ENCODE measurements at places on chromosomes 11 and 22. TPM values are rescaled to one million over a fixed set of nuclear protein-coding genes. Genes with fewer than 3 reads are reported as not detected.

Gene LIF
- 25.4 TPM for total RNA-seq

DNA sequence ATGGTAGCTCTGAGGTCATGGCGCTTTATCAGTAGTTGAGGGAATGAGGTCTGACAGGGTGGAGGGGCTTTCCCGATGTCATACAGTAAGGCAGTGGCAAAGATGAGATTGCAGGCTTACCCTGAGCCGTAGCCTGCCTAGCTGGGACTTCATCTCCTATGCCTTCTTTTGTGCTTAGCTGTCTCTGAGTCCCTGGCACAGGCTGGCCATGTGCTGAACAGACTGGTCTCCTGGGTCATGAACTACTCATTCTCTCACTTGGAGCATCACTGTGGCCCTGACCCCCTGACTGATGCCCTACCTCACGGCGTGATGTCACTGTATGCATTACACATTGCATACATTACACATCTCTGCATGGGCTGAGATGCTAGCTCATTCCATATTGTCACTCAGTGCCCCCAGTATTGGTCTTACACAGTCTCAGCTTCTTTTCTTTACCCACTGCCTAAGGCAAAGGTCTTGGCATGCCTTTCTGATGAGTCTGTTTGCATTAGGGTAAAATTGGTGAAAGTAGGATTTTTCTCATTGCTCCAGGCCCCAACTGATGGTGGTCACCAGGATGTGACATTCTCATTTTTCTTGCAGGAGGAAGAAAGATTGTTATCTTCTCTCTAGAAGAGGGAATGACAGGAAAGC lies 389.4 kb upstream of the CADM1 start:
- no peak for DNase-seq

- no peak for DNase-seq
These were observed at the start of gene NLRP10 for GRCh38 chr11:7965386-7965785. TSS of gene NLRP10 (minus strand) at chr11:7965447. CDS start at chr11:7963495, 1,952 bp downstream.

DNA sequence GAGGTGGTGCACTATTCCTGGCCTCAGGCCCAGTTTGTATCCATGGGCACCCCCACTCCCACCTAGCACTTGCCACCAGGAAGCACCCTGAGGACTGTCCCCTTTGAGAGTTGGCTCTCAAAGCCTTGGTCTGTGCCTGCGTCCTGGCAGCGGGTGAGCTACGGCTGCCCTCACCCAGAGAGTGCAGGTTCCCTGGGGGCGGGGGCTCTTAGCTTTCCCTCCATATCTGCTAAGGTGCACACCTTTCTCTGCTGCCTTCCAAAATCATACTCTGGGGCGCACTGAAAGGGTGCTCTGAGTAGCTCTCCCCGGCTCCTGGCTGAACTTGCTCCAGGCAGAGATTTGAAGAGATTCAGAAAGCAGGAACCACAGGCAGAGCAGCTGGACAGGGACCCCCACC lies 7.1 kb downstream of the KCNQ1 start:
- DNase-seq = no peak

Gene MS4A6E
- not detected for total RNA-seq

DNA sequence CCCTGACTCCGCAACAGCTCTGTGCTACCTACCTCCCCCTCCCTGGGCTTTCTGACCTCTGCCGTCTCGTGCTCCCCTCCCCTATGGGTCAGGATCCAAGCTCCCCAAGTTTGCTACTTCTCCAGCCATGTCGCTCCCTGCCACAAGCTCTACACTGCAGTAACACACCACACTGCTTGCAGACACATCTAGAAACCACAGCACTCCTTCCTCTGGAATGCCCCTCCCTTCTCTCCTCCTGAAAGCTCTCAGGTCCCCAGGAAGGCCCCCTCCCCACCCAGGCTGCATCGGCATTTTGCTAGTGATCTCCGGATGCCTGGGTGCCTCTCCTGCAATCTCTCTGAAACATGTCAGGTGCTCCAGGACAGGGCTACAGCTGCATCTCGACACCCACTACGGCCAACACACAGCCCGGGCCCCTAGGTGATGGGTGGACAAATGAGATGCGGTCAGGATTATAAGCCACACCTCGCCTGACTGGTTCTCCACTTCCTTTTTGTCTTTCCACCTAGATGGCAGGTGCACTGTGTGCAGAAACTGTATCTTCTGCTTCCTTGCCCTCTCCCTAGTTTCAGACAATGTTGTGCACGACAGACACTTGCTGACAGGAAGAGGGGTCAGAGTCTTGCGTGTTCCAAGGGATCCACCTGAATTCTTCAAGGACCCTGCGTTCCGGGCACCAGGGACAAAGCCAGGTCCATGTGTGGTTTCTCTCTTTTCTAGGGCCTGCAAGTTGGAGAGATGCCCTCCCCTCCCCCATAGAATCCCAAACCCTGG lies 22.9 kb downstream of the RPUSD4 start:
- DNase-seq = no peak

DNA sequence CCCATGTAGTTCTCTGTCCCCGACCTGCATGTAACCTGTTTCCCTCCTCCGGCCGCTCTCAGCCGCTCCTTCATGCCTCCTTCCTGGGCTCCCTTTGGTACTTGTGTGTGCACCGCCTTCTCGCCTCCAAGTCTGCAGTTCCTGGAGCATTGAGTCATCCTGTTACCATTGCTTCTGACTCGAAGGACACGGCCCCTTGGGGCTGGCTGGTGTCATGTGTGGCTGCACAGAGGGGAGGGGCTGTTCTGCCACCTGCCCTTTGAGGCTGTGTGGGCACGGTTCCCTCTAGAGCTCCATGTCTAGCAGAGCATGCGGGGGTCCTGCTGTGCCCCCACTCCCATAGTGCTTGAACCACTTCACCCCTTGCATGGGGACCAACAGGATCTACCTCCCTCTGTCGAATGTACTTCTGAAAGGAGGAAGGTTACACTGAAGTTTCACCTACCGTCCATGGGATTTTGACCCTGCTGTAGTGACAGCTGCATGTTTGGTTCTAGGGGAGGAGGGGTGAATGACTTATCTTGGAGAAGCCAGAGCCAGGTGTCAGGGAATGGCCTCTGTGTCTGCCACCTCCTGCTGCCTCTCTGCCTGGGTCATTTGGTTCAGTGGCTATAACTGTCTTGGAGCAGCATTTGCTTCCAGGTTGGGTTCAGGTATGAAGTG lies 39.6 kb downstream of the BCR start:
- peak; percentile 19 for DNase-seq

GRCh38 chr22:28019881-28020861 lies 101.1 kb upstream of the PITPNB start:
- DNase-seq = peak; percentile 50

GRCh38 chr11:129041611-129042018 lies 98.9 kb upstream of the TP53AIP1 start:
- no peak for DNase-seq

- DNase-seq = no peak
These were observed 12.8 kb downstream of the DKK3 start for GRCh38 chr11:11995601-11996000.

DNA sequence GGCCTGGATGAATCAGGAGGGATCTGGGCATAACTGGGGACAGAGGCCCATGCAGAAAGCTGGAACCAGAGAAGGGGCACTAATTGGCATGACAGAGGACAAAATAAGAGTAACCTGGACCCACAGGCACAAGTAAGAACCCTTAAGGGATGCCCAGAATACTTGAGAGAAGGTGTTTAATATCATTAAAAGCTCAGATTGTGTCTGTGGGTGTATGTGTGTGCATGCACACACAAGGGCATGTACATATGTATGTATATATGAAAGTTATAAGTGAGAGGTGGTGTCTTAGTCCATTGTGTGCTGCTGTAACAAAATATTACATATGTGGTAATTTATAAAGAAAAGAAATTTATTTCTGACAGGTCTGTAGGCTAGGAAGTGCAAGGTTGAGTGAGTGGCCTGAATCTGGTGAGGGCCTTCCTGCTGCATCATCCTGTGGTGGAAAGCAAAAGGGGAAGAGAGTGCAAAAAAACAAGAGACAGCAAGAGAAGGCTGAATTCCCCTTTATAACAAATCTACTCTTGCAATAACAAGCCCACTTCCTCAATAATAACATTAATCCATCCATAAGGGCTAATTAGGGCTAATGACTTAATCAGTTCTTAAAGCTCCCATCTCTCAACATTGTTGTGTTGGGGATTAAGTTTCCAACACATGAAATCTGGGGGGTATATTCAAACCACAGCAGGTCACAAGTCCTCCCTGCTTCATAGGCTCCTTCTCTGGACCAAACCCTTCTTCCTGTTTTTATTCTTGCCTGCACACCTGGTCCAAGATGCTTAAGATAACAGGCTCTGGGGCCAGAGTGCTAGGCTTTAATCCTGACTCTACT lies 68.3 kb upstream of the POU2AF2 start:
- no peak for DNase-seq

- DNase-seq = no peak
These were observed 88.6 kb upstream of the DBX1 start for GRCh38 chr11:20248871-20249270.

GRCh38 chr11:110797453-110797852 lies 85.2 kb upstream of the ARHGAP20 start:
- DNase-seq = peak; percentile 1

Gene JRKL
- total RNA-seq = 5.9 TPM

Gene PRG2
- not detected for total RNA-seq

Gene KCNK7
- 0.86 TPM for total RNA-seq

DNA sequence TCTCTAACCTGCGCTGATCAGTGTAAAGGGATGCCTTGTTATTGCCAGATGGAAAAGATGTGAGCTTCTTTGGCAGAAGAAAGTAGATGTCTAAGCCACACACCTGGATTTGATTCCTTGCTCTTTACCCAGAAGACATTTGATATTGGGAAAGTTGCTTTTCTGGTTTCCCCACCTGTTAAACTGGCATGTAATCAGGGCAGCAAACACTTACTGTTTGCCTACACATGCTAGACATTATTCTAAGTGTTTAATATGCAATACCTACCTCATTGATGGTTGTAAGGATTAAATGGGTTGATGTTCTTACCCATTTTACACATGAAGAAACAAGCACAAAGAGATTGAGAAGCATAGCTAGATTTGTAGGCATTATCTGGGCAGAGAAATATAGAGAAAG lies 16.6 kb downstream of the ASRGL1 start:
- DNase-seq = no peak

Gene HTR3A
- total RNA-seq = not detected

Gene PPP6R3
- total RNA-seq = 116 TPM

- peak; percentile 7 for DNase-seq
These were observed 82.2 kb upstream of the SEPTIN5 start for GRCh38 chr22:19631899-19632667.

DNA sequence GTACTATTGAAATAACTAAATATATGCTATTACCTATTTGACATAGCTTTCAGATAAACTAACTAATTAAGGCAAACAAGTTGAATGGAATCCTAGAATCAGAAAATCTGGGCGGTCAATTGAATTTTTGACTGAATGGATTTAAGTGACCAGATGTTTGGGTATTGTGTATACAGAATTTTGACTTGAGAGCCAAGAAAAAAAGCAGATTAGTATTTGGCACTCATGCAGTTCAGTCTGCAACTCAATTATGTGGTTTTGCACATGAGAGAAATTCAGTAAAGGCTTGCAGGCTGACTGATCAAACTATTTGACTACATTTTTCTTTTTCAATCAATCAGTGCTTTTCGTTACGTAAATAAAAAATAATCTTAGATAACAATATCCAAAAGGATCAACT lies 254.8 kb downstream of the GUCY1A2 start:
- DNase-seq = no peak

GRCh38 chr11:72732329-72732728 lies 19.9 kb downstream of the ARAP1 start:
- DNase-seq = no peak

Gene ANO5
- 0.02 TPM for total RNA-seq

GRCh38 chr11:119758291-119758690 lies 29.3 kb upstream of the NECTIN1 start:
- DNase-seq = no peak

- DNase-seq = peak; percentile 72
These were observed 26.7 kb upstream of the TOLLIP start for GRCh38 chr11:1335811-1336761.

DNA sequence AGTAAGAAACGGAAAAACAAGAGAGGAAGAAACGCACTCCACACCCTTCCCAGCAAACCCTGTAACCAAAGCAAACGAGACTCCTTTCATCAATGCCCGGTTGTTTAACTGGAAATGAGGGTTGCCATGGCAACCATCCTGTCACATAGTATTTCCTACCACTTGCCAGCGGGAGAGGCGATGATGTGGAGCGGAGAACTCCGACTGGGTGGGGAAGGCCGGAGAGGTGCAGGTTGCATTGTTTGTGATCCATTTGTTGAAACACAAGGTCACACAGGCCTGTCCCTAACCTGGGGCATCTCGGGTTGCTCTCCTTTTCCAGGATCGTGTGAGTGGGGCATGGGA lies 609.9 kb downstream of the BUD13 start:
- no peak for DNase-seq

Gene ARSA
- 14.3 TPM for total RNA-seq

DNA sequence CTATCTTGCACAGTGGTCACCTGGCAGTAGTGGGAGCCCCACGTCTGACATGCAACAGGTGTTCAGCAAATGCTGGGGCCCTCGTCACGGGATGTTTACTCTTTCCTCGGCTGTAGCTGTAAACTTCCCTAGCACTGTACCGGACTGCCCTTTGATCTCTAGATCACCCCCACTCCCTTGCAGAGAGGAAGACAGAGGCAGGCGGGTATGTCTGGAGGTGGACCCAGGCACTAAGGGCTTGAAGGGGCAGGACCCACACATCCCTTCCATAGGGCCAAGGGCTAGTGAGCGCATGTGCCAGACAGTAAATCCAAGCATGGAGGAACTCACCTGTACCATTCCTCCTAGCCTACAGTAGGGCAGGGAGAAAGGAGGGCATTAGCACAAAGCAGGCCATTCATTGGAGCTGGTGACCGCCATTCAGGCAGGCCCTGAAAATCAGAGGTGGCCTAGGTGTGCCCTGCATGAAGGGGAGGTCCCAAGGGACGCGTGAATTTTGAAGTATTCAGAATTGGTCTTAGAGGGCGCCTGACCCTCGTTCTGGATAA lies 1.9 kb upstream of the SMTN start:
- no peak for DNase-seq

Gene LMNTD2
- total RNA-seq = 2.4 TPM

DNA sequence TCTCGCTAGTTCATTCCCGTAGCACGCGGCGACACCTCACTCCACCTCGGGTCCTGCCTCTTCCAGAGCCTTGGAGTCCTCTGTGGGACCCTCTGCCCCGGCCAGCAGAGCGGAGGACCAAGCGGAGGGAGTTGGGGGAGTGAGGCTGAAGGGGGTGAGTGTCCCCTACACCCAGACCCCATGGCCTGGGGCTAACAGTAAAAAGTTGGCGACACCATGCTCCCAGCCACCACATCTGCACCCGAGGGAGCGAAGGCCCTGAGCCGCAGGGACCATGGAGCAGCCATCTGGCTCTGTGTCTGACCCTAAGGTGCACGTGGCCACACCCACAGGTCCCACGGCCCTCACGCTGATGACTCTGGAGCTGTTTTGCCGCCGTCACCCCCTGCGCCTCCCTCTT lies 293.8 kb downstream of the BRD1 start:
- no peak for DNase-seq

DNA sequence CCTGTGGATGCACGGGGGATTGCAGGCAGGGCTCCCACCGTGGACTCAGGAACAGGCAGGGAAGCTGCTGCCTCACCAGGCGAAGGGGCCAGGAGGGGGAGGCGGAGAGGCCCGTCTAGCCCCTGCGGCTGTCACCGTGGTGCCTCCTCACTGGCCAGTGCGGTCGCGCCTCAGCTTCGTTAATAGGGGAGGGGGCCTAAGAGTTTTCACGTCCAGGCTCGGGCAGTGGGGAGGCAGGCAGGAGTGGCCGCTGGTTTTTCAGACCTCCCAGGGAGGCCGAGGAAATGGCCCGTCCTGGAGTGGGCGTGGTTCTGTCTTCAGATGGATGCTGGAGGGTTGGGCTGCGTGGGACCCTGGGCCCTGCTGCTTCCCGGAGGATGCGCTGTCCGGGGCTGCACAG lies 91.1 kb upstream of the B3GAT1 start:
- DNase-seq = no peak
